CD4-positive, alpha-beta T cell treated with Interleukin-17A for 4 hours (primary cell): ENCODE measurements at places on chromosomes 3 and 15.

GRCh38 chr3:24299246-24299805, 195.3 kb downstream of the THRB start:
- DNase-seq = no peak

GRCh38 chr15:73034221-73034620, 18.0 kb upstream of the NEO1 start:
- no peak for DNase-seq

DNA sequence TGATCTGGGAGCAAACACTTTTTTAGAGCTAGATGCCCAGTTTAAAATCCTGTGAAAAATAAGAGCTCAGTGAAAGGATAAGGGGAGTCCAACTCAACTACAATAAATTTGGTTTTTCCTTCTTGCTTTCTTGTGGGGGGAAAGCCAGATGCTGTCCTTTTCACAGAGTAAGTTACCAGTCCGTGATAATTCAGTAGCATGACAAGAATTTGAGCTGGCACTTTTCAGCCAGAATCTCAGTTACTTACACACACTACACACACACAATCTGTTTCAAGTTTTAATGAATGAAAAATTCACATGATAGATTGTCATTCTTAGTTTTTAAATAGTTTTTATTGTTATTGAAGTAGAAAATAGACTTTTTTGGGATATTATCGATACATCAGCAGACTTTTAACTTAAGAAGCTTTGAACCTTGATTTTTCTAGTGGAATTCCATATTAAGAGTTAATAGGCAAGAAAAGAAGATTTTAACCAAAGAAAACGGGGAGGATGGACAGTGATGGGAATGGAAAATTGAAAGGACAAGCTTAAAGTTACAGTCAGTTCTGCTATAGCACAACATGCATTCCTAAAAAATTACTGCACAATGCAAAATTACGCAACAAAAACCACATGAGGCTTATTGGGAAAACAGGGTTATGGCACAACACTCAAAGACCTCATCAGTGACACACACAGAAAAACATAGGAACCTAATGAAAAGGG, 47.0 kb downstream of the PSMD6 start:
- DNase-seq = no peak

DNA sequence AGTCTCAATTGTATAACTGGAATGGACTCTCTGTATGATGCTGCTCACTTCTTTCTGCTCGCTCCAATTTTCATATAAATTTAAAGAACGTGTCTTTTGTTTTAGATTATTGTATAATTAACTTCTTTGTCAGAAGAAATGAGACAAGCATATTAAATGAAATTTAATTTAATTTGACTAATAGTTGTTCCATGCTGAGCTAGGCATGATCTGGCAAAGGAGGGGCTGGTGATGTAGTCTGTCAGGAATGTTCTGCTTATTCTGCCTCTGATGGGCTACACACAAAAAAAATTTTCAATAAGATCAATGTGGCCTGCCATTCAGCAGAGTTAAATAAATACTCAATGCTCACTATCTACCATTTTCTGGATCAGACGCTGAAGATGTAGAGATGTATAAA, 208.4 kb upstream of the CD96 start:
- no peak for DNase-seq

- DNase-seq = no peak
Measured at GRCh38 chr3:49358884-49359225, 702 bp upstream of the GPX1 start.

GRCh38 chr3:48422681-48423080, 7.2 kb downstream of the PLXNB1 start:
- no peak for DNase-seq

DNA sequence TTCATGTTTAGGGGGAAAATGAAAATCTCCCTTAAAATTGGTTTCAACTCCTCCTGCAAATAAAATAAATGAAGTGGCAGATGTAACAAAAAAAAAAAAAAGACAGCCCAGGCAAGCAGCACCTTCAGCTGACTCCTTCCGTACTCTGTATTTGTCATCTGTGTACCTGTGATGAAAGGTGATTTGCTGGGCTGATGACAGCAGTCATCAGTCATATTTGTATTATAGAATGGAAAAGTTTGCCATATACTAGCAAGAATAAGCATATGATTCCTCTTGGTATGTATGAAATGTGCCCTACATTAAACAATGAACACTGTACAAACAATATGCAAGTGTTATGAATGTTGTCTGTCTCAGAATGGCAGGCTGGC, 44.1 kb upstream of the WWTR1 start:
- DNase-seq = no peak

DNA sequence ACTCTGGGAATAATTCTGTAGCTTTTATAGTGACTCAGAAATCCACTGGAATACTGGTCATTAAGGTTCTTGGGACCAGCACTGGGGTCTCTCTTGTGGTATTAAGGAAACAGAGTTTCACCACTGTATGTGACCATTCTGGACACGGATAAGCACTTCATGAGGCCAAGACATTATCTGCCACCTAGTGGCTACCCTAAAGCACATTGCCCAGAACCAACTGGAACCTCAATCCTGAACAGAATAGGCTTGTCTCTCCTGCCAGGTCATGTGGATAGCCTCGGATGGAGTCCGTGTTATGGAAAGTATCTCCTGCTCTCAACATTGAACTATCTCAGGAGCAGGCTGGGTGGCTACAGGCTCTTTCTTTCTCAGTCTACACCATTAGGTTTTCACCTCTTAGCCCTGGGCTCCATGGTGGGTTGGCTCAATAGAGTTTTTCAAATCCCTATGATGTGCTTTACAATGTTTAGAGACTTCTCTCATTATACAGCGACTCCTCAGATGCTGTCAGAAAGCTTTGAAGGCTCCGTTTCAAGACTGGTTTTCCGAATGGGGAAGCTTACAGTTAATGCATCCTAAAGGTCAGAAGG, 167.6 kb upstream of the ST8SIA2 start:
- no peak for DNase-seq

GRCh38 chr3:65604863-65605526, 433.7 kb downstream of the MAGI1 start:
- no peak for DNase-seq

GRCh38 chr3:45597171-45597570, 2.6 kb downstream of the LIMD1 start:
- DNase-seq = no peak

- DNase-seq = no peak
Measured at GRCh38 chr3:4247391-4247790, 55.8 kb upstream of the SETMAR start.

DNA sequence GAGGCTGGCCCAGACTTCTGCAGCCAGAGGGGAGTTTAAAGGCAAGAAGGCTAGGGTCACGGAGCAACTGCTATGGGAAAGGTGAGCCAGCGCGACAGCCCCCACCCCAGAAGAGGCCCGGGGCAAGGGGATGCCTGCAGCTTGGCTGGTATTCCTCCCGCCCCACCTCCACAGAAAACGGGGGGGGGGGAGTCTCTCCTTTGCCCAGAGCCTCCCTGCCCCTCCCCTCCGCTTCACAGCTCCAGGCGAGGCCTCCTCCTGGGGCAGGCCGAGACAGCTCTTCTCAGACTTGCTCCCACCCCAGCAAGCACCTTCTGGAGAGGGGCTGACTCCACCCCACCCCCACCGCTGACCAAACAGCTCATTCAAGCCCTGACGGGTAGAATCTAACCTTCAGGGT, 13.4 kb downstream of the ANP32A start:
- DNase-seq = no peak

- peak; percentile 71 for DNase-seq
Measured at GRCh38 chr15:78709263-78709882, 68.4 kb upstream of the CHRNB4 start.

DNA sequence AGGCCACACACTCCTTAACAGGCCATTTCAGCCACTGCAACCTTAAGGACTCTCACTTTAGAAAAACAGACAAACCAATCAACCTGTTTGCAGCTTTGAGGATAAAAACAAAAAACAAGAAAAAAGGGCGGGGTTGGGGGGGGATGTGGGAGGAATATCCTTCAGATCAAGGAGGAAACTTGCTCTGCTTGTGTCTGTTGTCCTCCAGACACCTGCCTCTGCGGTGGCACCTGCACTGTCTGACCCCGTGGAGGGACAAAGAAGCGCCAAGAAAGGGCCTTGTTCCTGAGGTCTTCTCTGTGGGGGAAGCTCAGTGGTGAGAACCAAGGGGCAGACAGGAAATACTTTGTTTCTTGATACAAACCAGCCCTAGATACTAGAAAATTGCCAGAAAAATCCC, 70.5 kb downstream of the POLR2M start:
- peak; percentile 5 for DNase-seq

- DNase-seq = no peak
Measured at GRCh38 chr3:117118604-117119003, 409.0 kb downstream of the TUSC7 start.

GRCh38 chr3:122268257-122269024, 56.6 kb upstream of the CSTA start:
- DNase-seq = no peak

DNA sequence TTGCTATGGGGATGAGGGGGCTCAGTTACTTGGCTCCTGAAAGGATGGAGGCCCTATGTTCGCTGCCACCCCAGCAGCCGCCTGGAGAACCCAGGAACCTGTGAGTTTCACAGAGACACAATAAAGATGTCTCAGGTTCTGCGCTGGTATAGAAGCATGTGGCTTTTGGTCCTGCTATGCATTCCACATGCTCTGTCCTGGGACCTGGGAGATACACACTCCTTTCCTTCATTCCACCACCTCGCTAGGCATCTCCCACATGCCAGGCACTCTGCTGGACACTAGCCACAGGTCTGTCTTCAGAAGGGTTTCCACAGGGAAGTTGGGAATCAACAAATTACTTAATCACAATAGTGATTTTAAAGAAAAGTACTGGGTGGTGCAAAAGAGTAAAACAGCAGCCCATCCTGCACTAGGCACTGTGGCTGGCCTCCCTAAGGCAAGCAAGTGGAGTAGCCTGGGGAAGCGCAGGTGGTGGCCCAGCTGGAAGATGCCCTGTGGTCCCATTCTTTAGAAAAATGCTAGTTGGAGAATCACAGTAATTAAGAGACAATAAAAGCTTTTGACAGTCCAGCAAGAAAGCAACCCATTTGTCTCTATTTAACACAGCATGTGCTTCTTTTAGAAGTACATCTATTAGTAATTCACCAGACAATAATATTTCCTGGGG, 408.9 kb upstream of the WNT5A start:
- DNase-seq = no peak

DNA sequence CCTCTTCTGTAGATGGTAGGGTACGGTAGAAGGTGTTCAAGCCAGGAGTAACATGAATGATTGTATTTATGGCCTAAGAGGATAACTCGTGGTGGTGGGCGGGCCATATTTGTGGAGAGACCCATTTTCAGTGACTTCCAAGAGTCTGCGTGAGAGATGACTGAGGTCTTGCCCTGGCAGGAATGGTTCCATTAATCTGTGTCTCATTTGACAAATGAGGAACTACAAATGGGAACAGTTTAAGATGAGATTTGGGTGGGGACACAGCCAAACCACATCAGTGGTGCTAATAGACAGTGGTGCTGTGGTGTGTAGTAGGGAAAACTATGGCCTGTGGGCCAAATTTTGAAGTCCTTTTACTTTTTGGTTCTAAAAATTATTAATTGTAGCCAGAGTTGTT, 47.1 kb downstream of the FLNB start:
- DNase-seq = no peak

- no peak for DNase-seq
Measured at GRCh38 chr15:58109419-58109818, 28.8 kb upstream of the AQP9 start.

DNA sequence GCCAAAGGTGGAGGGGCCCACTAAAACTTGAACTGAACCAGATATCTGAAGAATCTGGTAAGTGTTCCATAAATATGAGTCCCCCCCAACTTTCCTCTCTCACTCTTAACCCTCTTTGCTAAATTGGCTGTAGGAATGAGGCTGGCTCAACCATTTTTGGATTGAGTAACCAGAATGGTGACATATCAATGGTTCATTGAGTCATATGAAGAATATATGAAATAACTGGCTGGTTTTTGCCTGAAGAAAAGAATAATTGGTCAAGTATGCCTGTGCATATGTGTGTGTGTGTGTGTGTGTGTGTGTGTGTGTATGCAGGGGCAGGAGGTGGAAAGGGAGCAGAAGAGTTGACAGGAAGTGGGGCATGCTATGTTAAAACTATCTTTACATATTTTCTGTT, 472.9 kb upstream of the THBS1 start:
- DNase-seq = no peak

DNA sequence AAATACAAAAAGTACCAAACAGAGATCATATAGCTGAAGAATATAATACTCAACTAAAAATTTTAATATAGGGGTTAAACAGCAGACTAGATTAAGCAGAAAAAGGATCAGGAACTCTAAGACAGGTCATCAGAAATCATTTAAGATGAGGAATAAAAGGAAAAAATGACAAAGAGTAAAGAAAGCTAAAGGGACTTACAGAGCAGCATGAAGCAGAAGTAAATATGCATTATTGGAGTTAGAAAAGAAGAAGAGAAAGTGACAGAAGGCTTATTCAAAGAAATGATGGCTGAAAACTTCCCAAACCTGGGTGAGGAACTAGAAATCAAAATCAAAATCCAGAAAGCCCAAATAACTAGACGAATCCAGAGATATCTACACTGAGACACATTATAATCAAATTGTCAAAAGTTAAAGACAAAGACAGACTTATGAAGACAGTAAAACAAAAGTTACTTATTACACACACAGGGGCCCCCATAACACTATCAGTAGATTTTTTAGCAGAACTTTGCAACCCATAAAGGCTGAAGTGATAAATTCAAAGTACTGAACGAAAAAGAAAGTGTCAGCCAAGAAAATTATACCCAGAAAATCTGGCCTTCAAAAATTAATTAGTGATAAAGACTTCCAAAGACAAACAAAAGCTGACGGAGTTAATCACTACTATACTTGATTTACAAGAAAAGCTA, 95.6 kb downstream of the SCAPER start:
- no peak for DNase-seq

GRCh38 chr3:106542101-106542769, 673.4 kb upstream of the CBLB start:
- DNase-seq = no peak

DNA sequence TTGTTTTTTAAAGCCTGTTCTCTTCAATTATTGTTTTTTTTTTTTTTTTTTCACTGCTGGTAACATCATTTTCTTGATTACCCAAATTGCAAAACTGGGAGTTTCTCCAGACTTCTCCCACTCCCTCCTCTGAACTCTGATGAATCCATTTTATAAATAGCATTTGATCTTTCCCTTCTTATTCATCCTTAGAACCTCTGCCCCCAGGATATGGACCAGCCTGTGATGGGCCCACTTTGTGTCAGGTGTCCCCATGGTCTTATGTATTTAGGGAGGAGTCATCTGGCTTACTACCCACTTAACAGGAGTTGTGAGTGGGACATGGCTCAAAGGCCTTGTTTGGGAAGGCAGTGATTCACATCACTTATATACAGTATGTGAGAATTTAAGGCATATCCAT, 57.7 kb downstream of the REC114 start:
- DNase-seq = no peak

GRCh38 chr15:55685286-55685685, 57.7 kb downstream of the PRTG start:
- no peak for DNase-seq
